ENCODE measurements at places on chromosomes 3 and 15.

- no peak for DNase-seq
These were observed 47.0 kb upstream of the RGMA start for GRCh38 chr15:93135997-93136397.

DNA sequence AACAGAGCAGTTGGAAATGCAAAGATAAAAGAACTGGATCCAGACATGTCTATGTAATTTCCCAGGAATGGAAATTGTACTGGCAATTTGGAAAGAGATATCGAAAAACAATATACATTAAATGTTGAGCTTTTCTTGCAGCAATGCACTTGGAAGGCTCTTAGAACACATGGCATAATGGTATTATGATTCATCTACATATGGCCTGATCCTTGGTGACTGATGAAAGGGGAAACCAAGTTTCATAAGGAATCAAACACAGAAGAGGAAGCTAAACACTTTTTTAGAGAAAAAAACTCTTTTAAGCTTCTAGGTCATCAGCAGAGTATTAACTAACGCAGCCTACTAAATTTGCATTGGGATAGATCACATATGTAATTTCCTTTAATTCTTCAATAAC is 12.4 kb upstream of the GREM1 start:
- DNase-seq = no peak

DNA sequence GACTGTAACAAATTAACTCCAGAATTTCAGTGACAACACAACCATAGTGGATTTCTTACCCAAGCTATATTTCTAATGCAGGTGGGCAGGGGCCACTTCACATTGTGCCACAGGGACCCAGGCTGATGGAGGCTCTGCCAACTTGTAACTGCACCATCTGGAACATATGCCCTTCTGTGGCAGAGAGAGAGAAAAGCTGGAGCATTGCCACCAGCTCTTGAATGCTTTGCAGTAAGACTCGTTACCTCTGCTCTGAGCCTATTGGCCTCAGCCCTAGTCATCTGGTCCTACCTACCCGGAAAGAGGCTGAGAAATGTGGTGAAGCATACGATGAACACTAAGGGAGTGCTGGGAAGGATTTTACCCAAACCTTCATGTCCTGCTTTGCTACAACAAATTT is 587.1 kb downstream of the ZNF385D start:
- no peak for DNase-seq

DNA sequence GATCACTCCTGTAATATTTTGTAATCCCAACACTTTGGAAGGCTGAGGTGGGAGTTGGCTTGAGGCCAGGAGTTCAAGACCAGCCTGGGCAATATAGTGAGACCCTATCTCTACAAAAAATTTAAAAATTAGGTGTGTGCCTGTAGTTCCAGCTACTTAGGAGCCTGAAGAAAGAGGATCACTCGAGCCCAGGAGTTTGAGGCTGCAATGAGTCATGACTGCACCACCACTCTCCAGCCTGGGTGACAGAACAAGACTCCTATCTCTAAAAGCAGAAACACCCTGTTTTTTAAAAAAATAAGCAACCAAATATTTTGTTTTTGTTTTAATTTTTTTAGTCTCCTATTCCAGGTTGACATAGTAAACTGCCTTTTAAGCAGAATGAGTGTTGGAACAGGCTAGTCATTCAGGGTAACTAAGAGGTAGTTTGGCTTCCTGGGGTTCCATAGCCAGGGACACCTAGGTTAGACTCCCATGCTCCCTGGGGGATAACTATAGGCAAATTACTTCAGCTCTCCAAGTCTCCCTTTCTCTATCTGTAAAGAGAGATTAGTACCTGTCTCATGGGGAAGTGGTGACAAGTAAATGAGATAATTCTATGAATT is 114.6 kb upstream of the C15orf61 start:
- no peak for DNase-seq

DNA sequence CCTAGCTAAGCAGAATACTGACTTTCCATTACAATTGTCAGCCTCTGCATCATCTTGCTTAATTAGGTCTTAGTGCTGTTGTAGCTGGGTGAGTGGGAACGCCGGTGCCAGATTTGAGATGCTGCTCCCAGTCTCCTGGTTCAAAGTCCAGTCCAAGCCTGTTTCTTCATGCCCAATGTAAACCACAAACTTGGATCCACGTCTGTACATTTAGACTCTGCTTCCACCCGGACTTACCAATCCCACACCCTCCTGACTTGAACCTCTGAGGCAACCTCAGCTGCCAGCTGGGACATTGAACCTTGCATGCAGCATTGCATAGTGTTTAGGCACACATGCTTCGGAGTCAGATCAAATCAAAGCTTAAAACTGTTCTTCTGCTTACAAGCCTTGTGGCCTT is 43.0 kb downstream of the BCL2L10 start:
- no peak for DNase-seq

GRCh38 chr15:37105889-37106288 is 5.5 kb upstream of the MEIS2 start:
- no peak for DNase-seq

DNA sequence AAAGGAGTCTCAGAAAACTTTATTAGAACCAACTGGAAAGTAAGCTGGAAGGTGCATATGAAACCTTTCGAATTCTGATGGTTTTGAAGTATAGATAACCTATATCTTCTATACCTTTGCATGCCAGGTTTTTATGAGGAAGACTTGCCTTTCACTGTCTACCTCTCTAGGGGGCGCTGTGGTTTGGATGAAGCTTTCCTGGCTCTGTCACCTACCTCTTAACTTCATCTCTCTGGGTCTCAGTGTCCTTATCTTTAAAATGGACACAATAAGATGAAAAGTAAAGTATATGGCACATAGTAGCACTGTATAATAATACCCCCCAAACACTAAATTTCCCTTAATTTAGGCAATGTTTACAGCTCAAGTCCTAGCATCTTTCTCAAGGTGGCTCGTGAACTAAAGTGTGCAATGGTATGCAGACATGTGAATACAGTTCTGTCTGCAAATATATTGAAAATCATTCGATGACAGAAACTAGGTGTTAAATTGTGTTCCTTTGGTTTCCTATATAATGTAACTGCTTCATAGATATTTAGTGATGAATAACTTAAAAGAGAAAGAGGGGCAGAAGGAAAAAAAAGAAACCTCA is 314.3 kb downstream of the CHST2 start:
- DNase-seq = no peak

GRCh38 chr3:43213631-43214030 is 72.7 kb upstream of the SNRK start:
- DNase-seq = no peak

- DNase-seq = no peak
These were observed 66.3 kb downstream of the ISG20 start for GRCh38 chr15:88704791-88705768.

- no peak for DNase-seq
These were observed 32.7 kb downstream of the UBXN7 start for GRCh38 chr3:196399485-196399945.

- no peak for DNase-seq
These were observed 122.9 kb upstream of the CTNNB1 start for GRCh38 chr3:41076399-41076798.

Measured in stimulated activated CD8-positive, alpha-beta memory T cell treated with anti-CD3 and anti-CD28 coated beads, Interleukin-12 subunit alpha, Interleukin-12 subunit beta, amount 100 ng/mL, for 1 hour (primary cell).